Activated T-cell treated with anti-CD3 and anti-CD28 coated beads for 24 hours (primary cell): ENCODE measurements at places on chromosomes 7 and 10.

GRCh38 chr7:51121931-51122425 lies 194.6 kb downstream of the COBL start:
- no peak for DNase-seq

DNA sequence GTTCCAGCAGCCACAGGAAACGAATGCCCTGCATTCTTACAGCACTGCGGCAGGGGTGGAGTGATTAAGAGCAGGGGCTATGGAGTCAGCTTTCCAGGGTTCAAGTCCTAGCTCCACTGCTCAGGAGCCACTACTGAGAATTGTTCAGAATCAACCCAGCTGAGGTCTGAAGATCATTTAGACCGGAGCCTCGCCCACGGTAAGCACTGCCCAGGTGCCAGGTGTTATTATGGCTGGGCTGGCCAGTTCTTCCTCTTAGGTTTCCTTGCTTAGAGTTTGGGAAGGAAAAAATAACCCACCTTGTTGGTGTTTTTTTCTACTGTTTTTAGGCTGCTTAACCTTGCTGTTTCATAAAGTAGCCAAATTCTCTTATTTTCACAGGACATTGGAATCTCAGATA lies 4.8 kb upstream of the FIGNL1 start:
- no peak for DNase-seq

- DNase-seq: no peak
Measured at GRCh38 chr10:122390271-122390670, 15.8 kb downstream of the PLEKHA1 start.

DNA sequence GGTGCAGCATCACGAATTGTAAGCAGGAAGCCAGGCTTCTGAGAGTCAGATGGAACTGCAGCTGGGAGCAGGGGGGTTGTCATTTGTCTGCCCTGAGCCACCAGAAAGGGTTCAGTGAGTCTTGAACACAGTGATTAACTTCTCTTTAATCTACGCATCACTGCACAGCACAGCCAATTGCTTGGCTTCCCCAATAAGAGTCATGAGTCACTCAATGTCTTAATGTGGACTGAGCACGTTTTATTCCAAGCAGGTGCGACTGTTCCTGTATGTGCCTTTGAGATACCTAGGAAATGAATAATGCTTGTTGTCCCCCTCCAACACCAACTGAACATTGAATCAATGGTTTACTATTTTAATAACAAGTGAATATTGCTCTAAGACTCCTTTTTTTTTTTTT lies 26.0 kb upstream of the PLEKHA1 start:
- no peak for DNase-seq

GRCh38 chr10:72379062-72379461 lies 24.3 kb upstream of the DNAJB12 start:
- no peak for DNase-seq

DNA sequence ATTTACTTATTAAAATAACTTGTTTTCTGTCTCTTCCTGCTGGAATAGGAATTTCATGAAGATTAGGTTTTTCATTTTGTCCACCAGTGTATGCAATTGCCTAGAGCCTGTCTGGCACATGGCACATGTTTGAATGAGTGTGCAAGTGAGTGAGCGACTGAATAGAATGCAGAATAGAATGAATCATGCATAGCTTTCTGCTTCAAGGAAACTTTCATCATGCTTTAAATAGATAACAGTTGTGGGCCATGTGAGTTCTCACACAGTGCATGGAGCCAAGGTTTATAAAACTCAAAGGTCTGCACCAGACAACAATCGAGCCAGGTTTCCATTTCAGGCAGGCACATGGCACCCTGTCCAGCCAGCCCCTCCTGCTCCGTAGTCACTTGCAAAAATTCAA lies 74.2 kb upstream of the HECW1 start:
- no peak for DNase-seq

DNA sequence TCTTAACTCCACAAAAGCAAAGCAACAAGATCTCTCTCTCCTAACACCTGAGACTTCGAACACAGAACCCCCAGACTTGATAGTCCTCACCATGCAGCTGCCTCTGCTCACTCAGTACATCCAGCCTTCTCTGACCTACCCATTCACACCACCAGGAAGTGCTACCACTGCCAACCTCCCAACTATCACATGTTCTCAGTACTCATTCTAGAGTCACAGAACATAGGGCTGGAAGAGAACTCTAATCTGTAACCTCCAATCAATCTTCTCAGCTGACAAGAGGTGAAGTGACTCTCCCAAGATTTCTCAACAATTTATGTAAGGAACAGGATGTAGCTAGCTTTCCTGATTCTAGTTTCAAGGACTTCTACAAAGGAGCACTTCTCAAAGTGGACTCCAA lies 3.8 kb downstream of the NUDCD3 start:
- no peak for DNase-seq

- no peak for DNase-seq
Measured at GRCh38 chr7:34269084-34269483, 363.7 kb downstream of the BMPER start.

- no peak for DNase-seq
Measured at GRCh38 chr7:2474224-2474623, 2.0 kb downstream of the GRIFIN start.

GRCh38 chr7:151252961-151253711 lies 4.6 kb upstream of the SMARCD3 start:
- DNase-seq: no peak

GRCh38 chr7:15889507-15889906 lies 203.0 kb upstream of the MEOX2 start:
- DNase-seq: no peak

DNA sequence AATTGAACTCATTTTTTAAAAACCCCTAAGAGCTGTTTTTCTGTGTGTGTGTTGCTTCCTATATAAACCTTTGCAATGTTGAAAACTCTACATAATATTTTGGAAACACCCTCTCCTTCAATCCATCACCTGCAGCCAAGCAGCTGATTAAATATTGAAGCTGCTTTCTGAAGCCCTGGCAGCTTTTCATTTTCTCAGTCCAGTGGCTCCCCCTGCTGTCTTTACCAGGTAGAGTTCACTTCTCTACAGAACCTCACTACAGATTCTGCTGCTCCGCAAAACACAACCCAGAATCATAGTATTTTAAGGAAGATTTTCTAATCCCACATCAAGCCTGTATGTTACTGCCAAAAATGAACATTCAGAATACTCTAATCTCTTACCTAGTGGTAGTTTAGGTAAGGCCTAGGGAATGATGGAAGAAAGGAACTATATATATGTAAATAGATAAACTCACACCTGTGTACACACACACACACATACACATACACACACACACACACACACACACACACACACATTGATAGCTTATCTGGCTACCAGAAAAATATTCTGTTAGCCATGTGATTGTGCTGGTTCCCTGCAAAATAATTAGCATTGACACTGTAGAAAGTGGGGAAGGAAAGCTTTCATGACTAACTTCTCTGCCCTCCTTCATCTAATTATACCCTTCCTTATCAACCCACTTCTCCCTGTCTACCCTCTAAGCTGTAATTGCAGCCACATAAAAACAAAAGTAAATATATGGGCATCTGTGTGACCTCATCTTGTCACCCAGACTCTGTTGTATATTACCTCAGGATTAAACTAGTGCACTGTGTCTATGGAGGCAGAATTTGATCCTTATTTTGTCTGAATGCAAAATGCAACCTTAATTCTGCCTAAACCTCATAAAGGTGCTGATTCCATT lies 229.5 kb upstream of the FZD1 start:
- no peak for DNase-seq

GRCh38 chr7:81811956-81812865 lies 42.4 kb upstream of the HGF start:
- DNase-seq: no peak

- no peak for DNase-seq
Measured at GRCh38 chr7:41167836-41168235, 535.1 kb downstream of the INHBA start.

GRCh38 chr10:36872702-36873393 lies 252.6 kb upstream of the ANKRD30A start:
- DNase-seq: no peak

DNA sequence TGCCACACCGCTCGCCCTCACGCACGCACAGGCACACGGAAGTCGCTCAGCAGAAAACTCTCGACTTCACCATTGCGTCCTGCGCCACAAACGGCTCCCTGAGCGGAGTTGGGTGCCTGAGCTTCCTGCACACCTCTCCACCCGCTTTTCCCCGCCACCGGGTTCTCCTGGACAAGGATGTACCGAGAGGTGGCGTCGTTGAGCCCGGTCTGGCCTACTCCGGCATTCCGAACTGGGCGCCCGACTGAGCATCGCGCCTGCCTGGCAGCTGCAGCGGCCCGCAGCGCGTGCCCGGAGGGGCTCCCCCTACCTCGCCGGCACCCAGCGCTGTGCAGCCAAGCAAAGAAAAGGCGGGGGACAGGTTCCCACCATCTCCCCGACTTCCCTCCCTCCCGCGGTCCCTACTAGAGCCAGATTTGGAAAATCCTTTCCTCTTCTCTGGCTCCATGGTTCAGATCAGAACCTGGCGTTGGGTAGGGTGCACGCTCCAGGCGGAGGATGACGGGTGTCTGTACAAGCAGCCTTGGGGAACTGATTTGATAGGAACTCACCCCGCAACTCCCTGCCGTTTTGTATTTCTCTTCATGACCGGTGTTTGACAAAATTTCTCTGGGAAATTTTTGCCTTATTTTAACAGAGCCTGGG lies 1.7 kb downstream of the SORCS3 start:
- DNase-seq: no peak

DNA sequence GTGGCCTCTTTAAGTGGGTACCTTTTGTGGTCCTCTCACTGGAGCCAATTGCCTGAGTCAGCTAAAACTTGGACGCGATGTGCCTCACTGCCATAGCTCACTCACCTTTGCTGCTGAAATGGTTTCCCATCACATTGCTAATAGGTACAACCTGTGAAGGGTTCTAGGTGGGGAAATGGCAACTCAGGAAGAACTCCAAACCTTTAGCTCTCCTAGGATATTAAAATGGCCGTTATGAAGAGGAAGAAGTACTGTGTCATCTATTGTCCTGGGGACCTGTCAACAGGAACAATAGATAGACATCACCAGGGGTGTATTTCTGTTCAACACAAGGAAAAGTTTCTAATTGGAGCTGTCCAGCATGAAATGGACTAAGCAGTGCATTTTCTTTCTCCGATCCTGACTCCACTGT lies 1.2 kb upstream of the ZNF655 start:
- DNase-seq: no peak

GRCh38 chr7:96312502-96312901 lies 9.4 kb downstream of the SLC25A13 start:
- DNase-seq: no peak

DNA sequence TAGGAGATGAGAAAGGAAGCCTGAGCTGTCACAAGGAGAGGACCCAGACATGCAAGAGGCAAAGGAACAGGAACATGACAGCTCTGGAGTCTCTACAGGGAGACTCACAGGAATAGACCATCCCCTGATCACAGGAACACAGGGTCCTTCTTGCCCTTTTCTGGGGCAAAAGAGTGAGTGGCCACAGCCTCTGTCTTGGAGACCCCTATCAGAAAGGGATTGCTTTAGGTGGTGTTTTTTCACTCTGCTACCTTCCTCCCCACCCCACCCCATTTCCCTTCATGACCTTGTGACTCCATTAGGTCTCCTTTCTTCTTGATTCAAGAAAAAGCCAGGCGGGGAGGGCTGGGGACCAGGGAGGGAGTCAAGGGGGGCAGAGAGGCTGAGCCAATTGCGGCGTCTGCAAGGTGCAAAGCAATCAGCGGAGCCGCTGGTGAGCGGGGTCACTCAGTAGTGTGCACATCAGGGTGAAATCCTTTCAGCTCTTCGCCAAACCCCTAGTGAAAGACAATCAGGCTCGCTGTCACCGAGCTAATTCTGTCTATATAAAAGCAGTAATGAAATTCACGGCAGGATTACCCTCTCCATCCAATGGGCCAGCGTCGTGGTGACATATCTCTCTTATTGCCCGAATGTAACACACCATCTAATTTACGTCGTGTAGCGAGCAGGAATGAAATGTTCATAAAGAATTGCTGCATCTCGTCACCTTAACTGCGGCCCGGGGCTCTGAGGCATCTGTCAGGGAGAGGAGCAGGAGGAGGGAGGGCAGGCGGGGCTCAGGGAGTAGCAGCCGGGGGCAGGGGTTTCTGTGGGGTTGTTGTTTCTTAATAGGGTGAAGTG lies 31.5 kb upstream of the BTRC start:
- DNase-seq: no peak

DNA sequence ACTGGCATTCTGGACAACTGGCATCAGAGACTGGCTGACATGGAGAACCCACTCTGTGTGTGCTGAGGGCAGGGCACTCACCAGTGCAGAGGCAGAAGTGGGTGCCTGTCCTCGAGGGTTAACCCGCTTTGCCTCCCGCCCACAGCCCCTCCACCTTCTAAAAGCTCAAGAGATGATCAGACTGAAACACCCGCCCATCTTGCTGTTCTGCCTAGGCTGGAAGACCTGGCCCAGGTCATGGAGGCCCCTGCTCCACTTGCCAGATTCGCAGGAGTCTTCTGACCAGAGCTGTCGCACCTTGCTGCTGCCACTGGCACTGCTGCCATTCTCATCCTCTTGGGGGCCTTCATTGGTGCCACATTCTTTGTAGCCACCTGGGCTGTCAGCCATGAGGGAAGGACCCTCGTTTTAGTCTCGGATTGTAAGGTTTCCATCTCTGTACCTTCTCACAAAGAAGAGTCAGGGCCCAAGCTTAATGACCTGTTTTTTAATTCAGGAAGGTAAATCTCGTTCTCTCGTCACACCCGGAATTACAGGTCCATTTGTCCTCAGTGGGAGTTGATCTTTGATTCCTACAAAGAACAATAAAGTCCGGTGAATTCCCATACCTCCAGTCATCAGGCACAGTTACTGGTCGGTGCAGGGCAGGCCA lies 1.9 kb downstream of the CYREN start:
- no peak for DNase-seq

DNA sequence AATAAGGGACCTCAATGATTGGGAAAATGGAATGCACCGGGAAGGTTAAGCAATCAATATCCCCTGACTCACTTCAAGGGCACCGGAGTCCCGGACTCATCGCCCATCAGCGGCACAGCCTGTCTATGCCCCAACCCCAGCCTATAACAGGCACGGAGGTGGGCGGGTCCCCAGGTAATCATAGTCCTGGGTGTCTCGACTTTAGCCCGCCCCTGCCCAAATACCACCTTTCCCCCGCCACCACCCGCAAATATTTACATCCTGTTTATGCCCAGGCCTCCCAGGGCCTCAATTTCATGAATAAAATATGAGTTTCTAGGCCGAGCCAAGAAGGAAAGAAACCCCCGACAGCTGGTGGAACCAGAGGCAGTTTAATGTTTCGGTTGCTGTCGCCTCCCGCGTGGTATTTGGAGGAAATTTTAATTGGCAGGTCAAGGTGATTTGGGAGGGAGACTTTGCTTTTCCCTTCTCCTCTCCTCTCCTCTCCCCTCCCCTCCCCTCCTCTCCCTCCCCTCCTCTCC lies 15.6 kb upstream of the RFC2 start:
- DNase-seq: peak; percentile 52

DNA sequence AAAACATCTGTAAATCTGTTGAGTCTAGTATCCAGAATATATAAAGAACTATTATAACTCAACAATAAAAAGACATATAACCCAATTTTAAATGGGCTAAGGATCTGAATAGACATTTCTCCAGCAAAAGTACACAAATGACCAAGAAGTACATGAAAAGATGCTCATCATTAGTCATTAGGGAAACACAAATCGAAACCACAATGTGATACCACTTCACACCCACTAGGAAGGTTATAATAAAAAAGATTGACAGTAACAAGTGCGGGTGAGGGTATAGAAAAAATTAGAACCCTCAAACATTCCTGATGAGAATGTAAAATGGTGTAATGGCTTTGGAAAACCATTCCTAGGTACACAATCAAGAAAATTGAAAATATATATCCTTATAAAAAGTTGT lies 4.1 kb downstream of the XPNPEP1 start:
- no peak for DNase-seq
